GOT3 (cell line): ENCODE measurements at places on chromosomes 1 and 21.

GRCh38 chr1:166020210-166020609, 146.6 kb downstream of the FAM78B start:
- no peak for DNase-seq

- DNase-seq: no peak
These were observed 815.6 kb downstream of the LTN1 start for GRCh38 chr21:28177124-28177523.

DNA sequence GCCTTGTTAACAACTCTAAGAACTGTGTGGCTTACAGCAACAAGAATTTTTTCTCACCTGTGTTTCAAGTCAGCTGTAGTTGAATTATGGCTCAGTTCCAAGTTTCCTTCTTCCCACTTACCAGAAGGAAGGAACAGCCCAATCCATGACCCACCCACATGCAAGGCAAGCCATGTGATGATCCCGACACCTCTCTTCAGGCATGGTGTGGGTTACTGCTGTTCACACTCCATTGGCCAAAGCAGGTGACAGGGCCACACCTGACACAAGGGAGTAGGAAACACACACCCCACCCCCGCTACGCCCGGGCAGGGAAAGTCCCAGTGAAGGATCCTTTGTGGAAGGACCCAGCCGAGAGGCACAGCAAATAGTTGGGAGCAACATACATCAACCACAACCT, 36.3 kb downstream of the KCNJ15 start:
- no peak for DNase-seq

- DNase-seq: no peak
These were observed 4.4 kb upstream of the GLRX2 start for GRCh38 chr1:193109619-193110018.

DNA sequence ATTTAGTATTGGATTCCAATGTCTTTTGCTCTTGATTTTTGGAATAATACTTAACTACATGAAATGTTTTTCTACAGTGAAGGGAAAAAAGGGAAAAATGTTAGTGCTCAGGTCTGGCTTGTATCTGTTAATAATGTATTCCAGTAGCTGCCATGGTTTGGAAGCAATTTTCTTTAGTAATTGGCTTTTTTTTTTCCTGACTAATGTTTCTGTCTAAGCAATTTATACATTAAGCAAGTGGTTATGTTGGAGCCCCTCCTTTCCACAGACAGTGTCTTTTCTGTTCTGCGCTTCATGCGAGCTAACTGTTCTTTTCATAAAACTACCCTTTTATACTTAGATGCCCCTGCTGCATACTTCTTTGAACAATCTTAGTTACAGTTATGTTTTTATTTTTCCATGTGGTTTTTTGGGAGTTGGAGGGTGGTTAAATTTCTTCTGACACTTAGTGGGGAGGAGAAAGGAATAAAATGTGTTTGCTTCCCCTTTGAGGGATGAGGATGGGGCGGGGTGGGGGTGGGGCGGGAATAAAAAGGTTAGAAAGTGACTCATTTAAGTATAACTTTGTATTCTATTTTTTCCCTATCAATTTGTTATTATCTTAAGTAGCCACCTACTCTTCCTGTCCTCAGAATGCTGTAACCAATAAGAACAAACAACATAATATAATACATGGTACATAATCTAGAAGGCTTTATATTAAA, 83.1 kb downstream of the CLIC4 start:
- DNase-seq: no peak

DNA sequence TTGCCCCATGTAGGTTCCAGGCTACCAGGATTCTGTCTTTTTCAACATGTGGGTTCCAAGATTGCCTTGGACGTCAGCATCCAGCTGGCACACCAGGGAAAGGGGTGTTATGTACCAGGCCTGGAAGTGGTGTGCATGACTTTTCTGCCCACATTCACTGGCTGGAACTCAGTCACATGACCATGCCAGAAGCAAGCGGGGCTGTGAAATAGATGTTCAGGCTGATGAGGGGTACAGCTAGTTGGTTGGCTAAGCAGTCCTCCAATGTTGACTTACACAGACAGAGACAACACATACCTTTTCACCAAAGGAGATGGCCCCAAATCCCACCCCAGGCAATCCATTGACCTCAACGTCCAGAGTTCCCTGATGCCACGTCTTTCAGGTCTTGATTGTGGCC, 14.3 kb upstream of the PLEKHM2 start:
- no peak for DNase-seq

DNA sequence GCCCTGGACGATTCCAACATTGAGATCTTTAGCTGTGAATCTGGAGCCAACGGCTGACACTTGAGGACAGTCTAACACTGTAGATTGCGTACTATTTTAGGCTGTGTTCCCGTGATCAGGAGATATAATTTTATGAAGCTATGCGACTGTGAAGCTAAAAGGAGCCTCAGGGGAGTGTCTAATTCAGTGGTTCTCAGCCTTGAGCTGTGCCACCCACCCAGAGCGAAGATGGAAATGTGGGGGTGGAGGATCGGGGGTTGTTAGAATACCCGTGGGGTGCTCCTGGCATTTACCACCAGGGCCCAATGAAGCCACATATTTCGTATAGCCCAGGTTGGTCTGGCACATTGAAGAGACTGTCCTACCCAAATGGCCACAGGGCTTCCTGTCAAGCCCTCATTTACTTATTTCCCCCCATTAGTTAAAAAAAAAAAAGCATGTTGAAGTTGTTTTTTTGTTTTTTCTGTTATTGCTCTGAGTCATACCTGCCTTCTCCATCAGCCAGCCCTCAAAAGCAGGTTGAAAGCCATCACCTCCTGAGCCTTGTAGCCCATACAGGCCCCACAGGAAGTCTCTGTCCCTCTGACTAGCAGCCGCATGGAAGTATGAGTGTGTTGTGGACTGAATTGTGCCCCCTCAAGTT, 141.7 kb downstream of the GALNT2 start:
- no peak for DNase-seq

- no peak for DNase-seq
These were observed 38.5 kb downstream of the EDEM3 start for GRCh38 chr1:184716158-184716557.

GRCh38 chr1:201752333-201752732, 76.6 kb upstream of the IPO9 start:
- DNase-seq: no peak

GRCh38 chr1:33130297-33130696, 49.3 kb downstream of the AZIN2 start:
- DNase-seq: no peak

DNA sequence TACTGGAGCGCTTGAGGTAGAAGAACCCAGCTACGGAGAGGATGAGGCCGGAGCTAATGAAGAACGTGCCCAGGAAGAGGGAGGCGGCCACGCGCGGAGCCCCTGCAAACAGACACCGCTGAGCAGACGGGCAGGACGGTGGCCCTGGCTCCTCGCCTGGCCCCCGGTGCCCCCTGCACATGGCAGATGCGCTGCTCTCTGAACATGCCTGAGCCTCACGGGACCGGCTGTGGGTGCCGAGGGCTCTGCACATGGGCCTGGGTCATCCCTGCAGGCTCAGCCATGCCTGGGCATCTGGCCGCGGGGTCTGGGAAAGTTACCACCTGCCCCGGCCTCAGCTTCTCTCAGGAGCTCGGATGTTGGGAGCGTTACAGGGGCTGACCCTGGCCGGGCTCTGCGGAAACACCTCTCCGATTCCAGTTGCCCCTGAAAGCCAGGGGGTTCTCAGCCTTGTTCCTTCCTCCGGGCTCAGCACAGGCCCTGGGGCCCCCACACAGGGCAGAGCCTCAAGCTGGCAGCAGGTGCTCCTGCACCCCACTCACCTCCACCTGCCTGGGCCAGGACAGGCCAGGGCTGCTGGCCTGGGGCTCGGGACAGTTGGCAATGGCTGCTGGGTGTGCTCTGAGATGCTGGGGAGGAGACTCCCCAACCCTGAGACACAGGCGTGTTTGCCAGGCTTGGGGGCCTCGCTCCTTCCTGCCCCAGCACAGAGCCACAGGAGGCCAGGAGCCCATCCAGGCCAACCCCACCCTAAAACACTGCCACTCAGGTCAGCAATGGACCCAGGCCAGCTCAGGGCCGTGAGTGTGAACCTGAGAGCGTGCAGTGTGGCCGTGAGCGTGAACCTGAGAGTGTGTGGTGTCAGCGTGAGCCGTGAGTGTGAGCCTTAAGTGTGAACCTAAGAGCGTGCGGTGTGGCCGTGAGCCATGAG, 12.1 kb upstream of the RNF223 start:
- DNase-seq: no peak

DNA sequence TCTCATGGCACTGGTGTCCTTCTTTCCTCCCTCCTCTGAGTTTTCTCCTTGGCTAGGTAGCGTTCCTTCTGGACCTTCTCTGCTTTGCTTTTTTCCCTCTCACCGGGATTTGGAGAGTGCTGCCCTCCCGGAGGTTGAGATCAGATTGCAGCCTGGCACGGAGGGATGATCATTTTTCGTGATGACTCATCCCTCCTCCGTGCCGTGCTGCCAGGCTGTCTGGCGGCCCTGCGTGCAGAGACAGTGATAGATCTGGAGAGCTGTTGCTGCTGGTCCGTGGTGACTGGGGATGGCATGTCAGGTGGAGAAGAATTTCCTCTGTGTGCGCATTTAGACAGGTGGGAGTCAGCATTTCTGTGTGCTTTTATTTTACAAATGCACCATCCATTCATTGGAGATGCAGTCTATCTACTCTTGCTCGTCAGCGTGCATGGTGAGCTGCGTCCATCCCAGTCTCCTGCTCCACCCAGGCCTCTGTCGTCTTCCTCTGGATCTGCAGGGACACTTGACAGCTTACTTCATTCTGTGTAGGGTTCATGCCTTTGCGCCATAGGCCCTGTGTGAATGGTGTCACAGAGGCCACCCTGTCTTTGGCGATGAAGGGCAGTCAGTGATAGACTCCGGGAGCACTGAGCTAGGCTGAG, 104.4 kb downstream of the PCBP3 start:
- peak; percentile 34 for DNase-seq

DNA sequence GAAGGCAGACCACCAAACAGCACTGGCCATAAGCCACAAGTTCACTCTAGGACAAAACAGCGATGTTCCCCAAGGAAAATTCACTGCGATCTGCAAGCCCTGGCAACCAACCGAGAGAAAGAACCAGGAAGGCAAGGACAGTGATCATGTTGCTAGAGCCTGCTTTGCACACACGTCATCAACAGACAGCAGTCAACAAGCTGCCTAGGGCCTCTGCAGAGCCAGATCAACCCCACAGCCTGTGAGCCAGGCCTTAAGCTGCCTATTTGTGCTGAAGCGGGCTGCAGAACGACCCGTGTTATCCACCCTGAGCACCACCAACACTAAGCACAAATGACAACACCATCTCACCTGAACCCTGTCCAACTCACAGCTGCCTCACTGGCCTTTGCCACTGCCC, 6.2 kb upstream of the YRDC start:
- DNase-seq: no peak

GRCh38 chr1:42135426-42135825, 17.8 kb upstream of the GUCA2B start:
- DNase-seq: no peak

GRCh38 chr21:38942748-38943211, 137.1 kb downstream of the ETS2 start:
- DNase-seq: no peak

DNA sequence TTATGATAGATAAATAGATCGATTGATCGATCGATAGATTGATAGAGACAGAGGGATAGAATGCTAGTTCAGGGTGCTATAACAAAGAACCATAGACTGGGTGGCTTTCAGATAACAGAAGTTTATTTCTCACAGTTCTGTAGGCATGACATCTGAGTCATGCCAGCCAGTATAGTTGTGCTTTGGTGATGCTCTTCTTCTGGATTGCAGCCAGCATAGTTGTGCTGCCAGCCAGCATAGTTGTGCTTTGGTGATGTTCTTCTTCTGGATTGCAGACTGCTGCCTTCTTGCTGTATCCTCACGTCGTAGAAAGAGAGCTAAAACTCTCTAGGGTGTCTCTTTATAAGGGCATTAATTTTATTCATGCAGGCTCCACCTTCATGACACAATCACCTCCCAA, 860.8 kb downstream of the BRINP3 start:
- no peak for DNase-seq
